ENCODE measurements at places on chromosomes 6 and 20.

- DNase-seq = no peak
These were observed 122.6 kb upstream of the MCHR2 start for GRCh38 chr6:100116411-100117194.

DNA sequence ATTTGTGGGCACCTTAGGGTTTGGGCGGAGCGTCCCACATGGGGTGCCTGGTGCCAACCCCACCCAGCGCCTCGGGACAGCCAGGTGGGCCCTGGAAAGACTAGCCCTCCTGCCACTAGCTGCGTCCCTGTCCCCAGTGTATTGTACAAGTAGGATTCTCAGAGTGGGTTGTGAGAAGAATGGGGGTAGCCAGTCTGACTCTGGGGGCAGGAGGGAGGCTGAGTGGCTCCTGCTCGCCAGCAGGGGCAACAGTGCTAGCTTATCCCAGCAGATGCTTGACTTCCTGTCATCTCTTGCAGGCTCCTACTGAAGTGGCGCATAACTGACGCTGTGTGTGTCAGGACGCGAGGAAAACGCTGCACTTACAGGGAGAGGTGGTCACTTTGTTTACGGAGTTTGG, 9.3 kb downstream of the PSMA7 start:
- DNase-seq = no peak

DNA sequence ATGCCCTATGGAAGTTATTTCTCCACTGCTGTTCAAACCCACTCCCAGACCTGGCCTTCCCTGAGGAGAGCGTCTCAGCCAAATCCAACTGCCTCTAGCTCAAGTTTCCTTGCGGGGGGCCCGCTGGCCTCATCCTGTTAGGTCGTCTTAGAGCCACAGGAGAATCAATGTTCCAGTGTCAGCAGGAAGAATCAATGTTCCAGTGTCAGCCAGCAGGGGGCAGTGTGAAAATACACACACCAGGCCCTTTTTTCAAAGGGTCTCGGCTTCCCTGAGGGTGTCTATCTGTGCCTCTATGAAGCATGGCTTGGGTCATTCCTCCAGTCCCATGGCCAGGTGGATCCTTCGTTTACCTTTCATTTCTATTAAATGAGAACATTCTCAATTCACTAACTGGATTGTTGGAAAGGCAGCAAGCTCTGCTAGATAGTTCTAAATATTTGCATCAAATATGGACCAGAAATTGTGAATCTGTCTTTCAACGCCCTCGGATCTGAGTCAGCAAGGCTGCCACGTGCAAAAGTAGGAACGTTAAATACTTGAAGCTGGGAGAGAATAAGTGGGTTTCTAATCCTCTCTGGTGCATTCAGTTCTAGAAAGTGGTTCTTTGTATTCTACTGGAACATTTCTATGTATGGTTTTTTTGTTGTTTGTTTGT, 19.2 kb downstream of the PRND start:
- peak; percentile 61 for DNase-seq

DNA sequence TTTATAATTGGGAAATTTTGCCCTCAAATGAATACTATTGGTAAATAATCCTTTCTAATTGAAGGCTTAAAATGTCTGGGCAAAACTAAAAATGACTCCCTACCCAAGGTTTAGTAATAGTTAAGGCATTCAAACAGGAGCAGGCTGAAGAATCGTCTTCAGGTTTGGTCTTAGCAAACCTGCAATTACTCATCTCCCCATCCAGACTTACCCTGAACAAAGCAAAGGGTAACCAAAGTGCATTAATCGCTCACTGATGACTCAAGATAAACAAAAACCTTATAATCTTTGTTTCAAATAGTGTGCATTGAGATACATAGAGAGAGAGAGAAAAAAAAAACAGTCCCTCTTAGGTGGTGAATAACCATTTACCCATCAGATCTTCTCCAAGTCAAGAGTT, 225.5 kb downstream of the BMP2 start:
- DNase-seq = no peak

GRCh38 chr20:15162079-15162647, 824.8 kb upstream of the FLRT3 start:
- DNase-seq = no peak

DNA sequence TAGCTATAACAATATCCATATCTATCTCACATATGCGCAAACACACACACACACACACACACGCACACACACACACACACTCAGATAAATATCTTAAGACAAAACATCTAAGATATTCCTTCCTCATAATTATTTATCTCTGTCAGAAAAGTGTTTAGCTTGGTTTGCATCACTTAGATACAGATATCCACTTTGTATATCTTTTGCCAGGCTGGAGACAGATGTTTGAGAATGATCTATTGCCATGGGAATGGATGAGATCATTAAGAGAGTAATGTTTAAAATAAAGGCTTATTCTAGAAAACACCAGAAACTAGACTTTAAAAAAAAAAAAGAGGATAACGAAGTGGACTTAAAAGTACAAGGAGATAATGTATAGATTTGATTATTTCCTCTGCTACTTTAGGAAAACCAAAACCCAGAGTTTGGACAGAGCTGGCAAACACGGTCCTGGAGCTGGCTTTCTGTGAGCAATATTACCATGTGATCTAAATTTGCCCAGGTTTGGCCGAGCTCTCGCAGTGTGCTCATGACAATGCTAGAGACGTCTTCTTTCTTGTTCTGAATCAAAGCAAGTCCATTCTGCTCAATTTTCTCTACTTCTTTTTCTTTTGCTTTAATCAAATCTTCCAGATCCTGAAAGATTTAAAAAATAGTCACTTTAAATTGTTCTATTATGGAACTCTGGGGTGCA, 411.8 kb downstream of the SYNE1 start:
- DNase-seq = no peak

DNA sequence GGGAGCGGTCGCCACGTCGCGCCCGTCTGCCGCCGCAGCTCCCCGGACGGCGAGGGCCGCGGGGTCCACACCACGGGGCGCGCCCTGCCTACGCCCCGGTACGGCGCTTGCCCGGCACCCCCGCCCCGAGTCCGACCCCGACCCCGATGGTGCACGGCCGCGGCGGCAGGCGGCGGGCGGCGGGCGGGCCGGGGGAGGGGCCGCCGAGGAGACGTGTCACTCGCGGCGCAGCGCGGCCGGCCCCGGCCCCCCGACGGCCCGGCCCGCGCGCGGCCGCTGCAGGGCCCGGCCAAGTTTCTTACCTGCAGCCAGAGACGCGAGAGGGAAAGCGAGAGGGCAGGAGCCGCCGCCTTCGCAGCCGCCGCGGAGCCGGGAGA, 328 bp downstream of the RRBP1 start:
- no peak for DNase-seq

- no peak for DNase-seq
These were observed 37.2 kb upstream of the TRIM27 start for GRCh38 chr6:28960846-28961500.

GRCh38 chr20:59723108-59723500, 118.8 kb downstream of the PHACTR3 start:
- no peak for DNase-seq

GRCh38 chr6:110352563-110353262, 5.4 kb downstream of the METTL24 start:
- no peak for DNase-seq

GRCh38 chr6:96301023-96301422, 220.6 kb upstream of the UFL1 start:
- no peak for DNase-seq

Data from left cardiac atrium (tissue), 4 donors.